ENCODE measurements at places on chromosomes 2 and 18.

DNA sequence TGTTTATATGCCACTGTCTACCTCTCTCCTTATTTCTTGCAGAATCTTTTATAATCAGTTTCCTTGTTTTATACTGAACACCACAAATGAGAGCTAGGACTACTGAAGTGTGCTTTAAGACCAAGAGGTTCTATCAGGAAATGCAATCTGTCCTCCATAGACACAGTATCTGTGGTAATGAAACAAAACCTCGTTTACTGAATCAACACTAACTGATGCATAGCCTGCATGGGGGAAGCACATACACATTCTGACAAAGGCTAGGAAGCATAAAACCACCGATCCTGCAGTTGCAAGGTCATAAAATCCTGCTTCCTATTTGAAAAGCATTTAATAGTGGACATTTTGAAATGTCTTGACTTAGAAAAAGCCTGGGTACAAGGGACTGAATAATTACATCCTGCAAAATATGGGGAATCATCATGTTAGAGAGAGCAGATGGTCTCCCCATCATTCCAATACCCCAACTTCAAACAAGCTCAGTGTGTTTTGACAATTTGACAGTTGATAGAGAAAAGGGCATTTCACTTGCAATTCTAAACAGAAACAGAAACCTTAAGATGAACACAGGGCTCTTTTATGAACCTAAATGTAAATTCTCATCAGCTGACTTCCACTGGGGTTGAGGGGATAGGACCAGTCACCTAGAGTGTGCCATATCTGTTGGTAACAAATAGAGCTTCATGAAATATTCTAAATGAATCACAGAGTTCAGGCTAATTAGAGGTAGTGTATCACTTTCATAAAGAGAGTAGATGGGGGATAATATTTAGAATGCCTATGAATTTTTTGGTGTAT is 1845.6 kb upstream of the PIK3C3 start:
- no peak for DNase-seq

- DNase-seq, result no peak
Measured at GRCh38 chr2:240852671-240853314, 15.8 kb upstream of the AGXT start.

DNA sequence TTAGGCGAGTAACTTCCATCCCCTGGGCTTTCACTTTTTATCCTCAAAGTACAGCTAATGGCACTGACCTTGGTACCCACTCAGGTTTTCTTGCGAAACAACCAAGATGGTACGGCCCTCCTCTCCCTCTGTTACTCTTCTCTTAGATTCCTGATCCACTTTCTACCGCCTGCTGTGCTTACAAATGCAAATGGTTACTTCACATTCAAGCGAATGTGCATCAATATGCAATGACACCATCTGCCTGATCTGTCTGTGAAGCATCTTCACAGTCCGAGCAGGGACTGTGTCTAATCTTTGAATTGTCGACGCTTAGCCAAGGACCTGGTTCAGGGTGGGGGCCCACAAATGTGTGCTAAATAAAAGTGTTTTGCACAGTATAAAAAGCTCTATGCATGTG is 112.2 kb downstream of the TRIB2 start:
- DNase-seq, result peak; percentile 41

DNA sequence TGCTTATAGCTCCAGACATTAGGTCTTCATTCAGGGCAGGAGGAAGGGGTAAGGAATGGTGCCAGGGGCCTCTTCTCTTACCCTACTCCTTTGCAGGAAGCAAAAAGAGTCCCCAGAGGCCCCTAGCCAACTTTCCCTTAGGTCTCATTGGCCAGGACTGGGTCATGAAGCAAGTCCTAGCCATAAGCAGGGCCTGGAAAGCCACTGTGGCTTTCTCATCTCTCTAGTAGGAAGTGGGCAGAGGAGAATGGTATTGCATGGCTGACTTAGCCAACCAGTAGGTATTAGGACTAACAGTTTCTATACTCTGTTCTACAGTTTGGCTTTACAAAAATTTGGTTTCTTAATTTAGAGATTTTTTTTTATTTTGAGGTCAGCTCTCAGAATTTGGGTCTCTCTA is 4.8 kb downstream of the FAM228A start:
- DNase-seq, result no peak

DNA sequence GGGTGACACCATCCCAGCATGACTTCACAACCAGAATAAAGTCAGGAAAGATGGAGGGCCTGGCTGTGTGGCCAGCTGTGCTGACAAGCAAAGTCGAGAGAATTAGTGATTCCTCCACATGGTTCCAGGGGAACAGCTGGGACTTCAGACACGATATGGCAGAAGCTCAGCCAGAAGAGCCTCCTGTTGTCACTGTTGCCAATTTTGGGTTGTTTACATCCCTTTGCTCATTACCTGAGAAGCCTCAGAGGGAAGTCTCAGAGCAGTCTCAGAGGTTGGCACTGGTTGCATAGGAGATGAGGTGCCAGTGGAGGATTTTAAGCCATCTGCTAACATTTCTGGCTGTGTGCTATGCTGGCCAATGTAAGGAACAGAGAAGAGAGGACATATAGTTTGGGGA is 16.0 kb downstream of the LINC00305 start:
- DNase-seq, result peak; percentile 58

- no peak for DNase-seq
Measured at GRCh38 chr2:9300829-9301453, 94.3 kb downstream of the ASAP2 start.

DNA sequence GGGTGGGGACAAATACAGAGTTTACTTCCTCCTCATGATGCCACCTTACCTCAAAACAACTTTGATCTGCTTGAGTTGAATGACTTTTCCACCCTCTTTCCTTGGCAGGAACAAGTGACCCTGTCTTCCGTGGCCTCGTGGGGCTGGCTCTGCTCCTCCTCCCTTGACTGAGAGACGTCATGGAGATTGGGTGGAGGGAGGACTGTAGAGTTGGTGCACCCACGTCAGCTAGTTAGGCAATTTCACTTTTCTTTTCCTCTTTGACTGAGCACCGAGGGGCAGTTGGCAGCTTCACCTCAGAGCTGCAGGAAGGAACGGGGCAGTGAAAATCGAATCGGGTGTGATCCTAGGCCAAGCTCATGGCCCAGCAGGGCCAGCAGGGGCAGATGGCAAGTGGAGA is at the start of gene SP140:
Gene SP140 (plus strand): TSS at position 251 of the 400 bp plus-strand sequence. CDS start 109 bp downstream, at position 360.
- DNase-seq, result no peak

GRCh38 chr2:45975752-45976517 is 321.3 kb upstream of the EPAS1 start:
- no peak for DNase-seq

DNA sequence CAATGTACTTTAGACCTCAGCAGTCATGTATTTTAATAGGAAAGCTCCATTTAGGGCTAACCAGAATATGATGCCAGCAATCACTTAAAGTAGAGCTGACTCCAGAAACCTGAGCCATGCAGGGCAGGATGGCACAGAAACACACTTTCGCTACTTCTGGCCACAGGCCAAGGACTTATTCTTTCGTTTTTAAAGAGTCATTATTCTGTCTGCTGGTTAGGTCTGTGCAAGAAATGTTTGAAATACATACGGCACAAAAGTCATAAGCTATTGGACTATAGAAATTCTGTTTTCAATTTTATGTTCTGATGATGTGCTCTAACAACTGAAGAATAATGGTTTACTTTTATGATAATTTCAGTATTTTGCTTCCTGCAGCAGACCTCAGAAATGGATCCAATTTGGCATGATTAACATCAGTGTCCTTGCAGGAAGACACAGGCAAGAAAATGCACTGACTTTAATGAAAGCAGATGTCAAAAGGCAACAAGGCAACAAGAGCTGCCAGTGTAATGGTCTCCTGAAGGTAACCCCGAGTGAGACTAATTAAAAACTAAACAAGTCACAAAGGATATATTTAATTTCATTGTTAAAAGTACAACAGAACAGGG is 114.4 kb upstream of the CHRNA1 start:
- DNase-seq, result peak; percentile 74

DNA sequence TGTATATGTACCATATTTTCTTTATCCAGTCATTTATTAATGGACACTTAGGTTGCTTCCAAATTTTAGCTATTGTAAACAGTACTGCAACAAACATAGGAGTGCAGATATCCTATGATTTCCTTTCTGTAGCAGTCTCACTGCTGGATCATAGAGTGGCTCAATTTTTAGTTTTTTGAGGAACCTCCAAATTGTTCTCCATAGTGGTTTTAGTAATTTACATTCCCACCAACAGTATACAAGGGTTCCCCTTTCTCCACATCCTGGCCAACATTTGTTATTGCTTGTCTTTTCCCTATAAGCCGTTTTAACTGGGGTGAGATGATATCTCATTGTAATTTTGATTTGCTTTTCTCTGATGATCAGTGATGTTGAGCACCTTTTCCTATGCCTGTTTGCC is 114.3 kb downstream of the TMEM17 start:
- DNase-seq, result no peak

GRCh38 chr2:85441864-85442263 is 23.4 kb downstream of the SH2D6 start:
- no peak for DNase-seq

DNA sequence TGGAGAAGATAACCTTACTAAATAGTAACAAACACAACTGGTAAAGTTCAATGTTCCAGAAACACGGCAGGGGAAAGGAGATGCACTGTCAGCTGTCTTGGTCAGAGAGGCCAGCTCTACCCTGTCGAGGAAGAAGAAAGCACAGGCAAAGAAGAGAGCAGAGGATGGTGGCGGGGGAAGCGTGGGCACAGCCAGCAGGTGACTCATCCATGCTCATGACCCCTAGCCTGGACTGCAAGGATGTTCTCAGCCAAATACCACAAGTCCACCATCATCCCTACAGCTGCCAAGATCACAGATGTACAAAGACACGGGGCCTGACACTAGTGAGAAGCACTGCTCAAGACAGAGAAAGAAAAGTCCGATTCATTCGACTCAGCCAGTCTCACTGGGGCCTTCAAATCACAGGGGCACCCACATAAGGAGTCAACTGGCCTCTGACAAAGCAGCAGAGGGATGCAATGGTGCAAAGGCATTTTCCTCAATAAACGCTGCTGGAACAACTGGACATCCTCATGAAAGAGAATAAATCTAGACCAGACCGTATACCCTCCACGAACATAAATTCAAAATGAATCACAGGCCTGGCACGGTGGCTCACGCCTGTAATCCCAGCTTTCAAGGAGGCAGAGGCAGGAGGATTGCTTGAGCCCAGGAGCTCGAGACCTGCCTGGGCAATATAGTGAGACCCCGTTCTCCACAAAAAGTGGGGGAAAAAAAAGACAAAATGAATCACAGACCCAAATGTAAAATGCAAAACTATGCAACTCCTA is 5.6 kb downstream of the DTYMK start:
- no peak for DNase-seq

DNA sequence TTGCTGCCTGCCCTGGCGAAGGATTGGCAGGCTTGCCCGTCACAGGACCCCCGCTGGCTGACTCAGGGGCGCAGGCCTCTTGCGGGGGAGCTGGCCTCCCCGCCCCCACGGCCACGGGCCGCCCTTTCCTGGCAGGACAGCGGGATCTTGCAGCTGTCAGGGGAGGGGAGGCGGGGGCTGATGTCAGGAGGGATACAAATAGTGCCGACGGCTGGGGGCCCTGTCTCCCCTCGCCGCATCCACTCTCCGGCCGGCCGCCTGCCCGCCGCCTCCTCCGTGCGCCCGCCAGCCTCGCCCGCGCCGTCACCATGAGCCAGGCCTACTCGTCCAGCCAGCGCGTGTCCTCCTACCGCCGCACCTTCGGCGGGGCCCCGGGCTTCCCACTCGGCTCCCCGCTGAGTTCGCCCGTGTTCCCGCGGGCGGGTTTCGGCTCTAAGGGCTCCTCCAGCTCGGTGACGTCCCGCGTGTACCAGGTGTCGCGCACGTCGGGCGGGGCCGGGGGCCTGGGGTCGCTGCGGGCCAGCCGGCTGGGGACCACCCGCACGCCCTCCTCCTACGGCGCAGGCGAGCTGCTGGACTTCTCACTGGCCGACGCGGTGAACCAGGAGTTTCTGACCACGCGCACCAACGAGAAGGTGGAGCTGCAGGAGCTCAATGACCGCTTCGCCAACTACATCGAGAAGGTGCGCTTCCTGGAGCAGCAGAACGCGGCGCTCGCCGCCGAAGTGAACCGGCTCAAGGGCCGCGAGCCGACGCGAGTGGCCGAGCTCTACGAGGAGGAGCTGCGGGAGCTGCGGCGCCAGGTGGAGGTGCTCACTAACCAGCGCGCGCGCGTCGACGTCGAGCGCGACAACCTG is at the start of gene DES:
Gene DES (plus strand): TSS at position 223 of the 857 bp plus-strand sequence. CDS start 86 bp downstream, at position 309.
- DNase-seq, result no peak

DNA sequence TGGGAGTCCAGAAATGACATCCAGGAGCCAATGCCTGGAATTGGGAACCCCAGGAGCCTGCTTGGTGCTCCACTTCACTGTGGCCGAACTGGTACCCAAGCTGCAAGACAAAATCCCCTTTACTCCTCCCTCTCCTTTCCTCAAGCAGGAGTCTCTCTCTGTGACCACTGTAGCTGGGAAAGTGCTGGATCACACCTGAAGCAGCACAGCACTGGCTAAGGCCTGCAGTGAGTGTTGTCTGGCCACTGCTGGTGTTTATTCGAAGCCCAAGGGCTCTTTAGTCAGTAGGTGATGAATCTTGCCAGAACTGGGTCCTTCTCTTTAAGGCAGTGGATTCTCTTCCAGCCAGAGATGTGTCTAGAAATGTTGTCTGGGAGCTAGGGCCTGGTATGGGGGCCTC is 26.4 kb downstream of the STPG4 start:
- no peak for DNase-seq

GRCh38 chr2:10820562-10820961 is 8.0 kb upstream of the PDIA6 start:
- DNase-seq, result no peak

- DNase-seq, result no peak
Measured at GRCh38 chr2:96859681-96860064, 1.9 kb upstream of the ANKRD39 start.

DNA sequence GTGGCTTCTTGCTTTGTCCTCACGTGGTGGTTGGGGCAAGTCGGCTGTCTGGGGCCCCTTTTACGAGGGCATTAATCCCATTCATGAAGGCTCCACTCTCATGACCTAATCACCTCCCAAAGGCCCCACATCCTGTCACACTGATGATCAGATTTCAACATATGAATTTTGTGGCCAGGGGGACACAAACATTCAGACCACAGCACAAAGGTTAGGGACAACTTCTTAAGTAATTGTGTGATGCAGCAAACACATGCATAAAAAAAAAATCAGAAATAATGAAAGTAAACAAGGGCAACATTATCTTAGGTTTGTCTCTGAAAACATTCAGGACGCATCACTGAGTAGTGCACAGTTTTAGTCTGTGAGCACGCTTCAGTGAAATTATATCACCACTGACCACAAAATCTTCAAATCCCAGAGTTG is 54.2 kb upstream of the FRZB start:
- no peak for DNase-seq

Data from NCI-H2171 (cell line).